Memory B cell (primary cell): ENCODE measurements at places on chromosomes 13 and 19.

- DNase-seq, result no peak
- peaks cover 1% of the 10 kb centered on the region for H3K36me3 ChIP-seq
- H3K4me1 ChIP-seq, result no peaks in the 10 kb centered on the region
- no peak overlapping the region for H3K27ac ChIP-seq
- peaks cover 5% of the 10 kb centered on the region for H3K27me3 ChIP-seq
These were observed 6.7 kb downstream of the KLK14 start for GRCh38 chr19:51075998-51076397.

DNA sequence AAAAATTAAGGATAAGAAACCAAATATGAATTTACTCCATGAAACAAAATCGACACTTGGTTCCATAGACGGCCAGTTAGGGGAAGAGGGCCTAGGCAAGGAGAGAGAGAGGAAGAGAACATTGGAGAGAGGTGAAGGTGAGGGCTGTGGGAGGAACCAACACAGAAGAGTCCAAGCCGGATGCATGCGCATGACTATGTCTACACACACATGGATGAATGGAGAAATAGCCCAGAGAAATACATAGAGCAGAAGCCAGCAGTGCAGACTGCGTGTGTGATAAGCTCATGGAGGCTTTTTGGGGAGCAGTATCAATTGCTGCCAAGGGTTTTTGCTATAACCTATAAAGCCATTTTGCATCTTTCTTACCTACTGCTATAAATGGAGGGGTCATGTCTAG, 67.3 kb upstream of the C1QTNF9 start:
- no peak for DNase-seq
- H3K36me3 ChIP-seq, result no peaks in the 10 kb centered on the region
- H3K4me1 ChIP-seq, result no peaks in the 10 kb centered on the region
- H3K27ac ChIP-seq, result peak overlapping the region; percentile 51
- no peaks in the 10 kb centered on the region for H3K27me3 ChIP-seq

DNA sequence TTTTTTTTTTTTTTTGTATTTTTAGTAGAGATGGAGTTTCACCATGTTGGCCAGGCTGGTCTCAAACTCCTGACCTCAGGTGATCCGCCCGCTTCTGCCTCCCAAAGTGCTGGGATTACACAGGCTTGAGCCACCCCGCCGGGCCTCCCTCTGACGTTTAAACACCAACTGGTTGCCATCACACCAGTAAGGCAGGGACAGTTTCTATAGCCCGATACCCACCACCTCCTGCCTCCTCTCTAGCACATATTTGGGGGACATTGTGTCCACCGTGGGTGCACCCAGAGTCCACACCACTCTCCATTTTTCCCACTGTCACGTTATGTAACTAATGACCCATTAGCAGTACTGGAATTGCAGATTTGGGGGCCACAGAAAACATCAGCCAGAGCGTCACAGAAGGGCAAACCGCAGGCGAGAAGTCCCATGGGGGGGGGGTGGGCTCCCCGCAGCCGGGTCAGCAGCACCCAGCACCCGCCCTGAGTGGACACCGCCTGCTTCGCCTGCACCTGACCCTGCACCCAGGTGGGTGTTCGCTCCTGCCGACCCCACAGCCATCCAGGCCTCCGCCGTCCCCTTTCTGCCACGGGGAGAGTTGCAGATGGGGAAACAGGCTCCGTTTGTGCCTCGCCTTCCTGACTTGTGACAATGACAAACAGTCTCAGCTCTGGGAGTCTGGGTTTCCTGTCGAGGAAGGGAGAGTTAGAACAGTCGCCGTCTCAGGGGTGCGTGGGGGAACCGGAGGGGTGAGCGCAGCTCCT, 3.6 kb downstream of the ONECUT3 start:
- H3K27ac ChIP-seq, result peak overlapping the region; percentile 89
- H3K27me3 ChIP-seq, result peaks cover 32% of the 10 kb centered on the region
- H3K4me3 ChIP-seq, result no peak overlapping the region
- H3K36me3 ChIP-seq, result peaks cover 2% of the 10 kb centered on the region

DNA sequence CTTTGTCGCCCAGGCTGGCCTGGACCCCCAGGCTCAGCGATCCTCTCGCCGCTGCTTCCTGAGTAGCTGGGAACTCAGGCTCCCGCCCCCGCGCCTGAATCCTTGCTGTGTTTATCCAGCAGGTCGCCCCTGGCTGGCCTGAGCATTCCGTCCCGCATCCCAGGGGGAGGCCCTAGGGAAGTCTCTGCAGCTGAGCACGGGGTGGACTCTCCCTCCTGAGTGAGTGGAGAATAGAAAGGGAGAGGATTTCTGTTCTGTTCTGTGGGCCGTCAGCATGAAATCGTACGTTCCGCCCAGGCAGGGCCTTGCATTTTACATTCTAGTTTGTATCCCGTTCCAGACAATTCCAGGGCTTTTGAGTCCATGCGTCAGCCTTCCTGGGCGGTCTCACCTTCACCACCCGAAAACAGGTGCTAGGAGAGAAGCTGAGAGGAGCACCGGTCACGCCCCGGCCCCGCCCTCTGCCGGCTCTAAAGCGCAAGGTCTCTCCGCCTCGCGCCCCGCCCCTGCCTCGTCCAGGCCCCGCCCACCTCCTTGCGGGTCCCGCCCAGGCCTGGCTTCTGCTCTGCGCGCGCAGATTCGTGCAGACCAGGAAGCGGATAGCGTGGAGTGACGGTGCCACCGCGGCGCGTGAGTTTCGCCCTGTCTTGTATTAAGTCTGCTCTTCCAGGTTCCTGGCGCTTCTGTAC, at the start of gene ZNF761:
Gene ZNF761, plus strand, starts transcription at position 586 of the 689 bp plus-strand sequence. CDS start 15,285 bp downstream, outside the sequence.
- H3K4me1 ChIP-seq, result peaks cover 15% of the 10 kb centered on the region
- DNase-seq, result peak; percentile 99
- H3K4me3 ChIP-seq, result peak within 1 kb of the TSS; percentile 95
- H3K27ac ChIP-seq, result peak within 1 kb of the TSS; percentile 96
- H3K27me3 ChIP-seq, result no peaks in the 10 kb centered on the region
- H3K36me3 ChIP-seq, result peaks cover 18% of the 10 kb centered on the region

GRCh38 chr13:104431895-104432294, 1365.7 kb upstream of the SLC10A2 start:
- no peak overlapping the region for H3K27ac ChIP-seq
- H3K4me3 ChIP-seq, result no peak overlapping the region
- H3K4me1 ChIP-seq, result no peaks in the 10 kb centered on the region
- no peaks in the 10 kb centered on the region for H3K36me3 ChIP-seq
- DNase-seq, result no peak
